Stimulated activated CD4-positive, alpha-beta T cell treated with anti-CD3 and anti-CD28 coated beads, Interleukin-1b, Interleukin-23, amount 100 ng/mL, for 1 hour (primary cell): ENCODE measurements at places on chromosomes 5 and 9.

DNA sequence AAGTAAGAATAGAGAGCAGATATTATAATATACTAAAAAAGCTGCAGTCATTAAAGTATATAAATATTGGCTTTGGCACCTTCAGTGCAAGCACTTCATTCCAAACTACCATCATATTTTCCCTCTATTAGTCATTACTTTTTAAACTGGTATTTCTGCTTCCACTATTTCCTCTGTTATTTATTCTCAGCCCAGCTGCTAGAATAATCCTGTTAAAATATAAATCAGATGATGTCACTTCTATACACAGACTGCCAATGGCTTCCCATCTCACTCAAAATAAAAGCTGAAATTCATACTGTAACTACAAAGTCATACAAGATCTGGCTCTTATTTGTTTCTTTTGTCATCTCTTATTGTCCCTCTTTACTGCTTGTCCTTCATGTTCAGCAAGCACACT, 432.9 kb downstream of the TLE4 start:
- DNase-seq = no peak

GRCh38 chr5:15574128-15574527, 74.1 kb downstream of the FBXL7 start:
- no peak for DNase-seq

DNA sequence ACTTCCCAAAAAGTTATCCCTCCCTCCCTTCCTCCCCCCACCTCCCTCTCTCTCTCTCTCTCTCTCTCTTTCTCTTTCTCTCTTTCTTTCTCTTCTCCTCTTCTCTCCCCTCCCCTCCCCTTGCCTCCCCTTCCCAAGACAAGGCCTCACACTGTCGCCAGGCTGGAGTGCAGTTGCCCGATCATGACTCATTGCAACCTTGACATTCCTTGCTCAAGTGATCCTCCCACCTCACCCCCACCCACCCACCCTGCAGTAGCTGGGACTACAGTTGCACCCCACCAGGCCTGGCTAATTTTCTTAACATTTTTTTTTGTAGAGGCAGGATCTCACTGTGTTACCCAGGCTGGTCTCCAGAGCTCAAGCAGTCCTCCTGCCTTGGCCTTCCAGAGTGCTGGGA, 32.8 kb downstream of the VPS13A start:
- no peak for DNase-seq

GRCh38 chr9:136960212-136960937, 8.3 kb downstream of the LCN12 start:
- DNase-seq = no peak

- DNase-seq = no peak
Observed at GRCh38 chr5:126267438-126267837, 155.8 kb upstream of the GRAMD2B start.

GRCh38 chr5:153399595-153399994, 90.9 kb upstream of the GRIA1 start:
- DNase-seq = no peak

- no peak for DNase-seq
Observed at GRCh38 chr9:84435902-84436301, 95.3 kb upstream of the SLC28A3 start.

GRCh38 chr5:110878115-110878514, 139.3 kb downstream of the SLC25A46 start:
- DNase-seq = no peak

DNA sequence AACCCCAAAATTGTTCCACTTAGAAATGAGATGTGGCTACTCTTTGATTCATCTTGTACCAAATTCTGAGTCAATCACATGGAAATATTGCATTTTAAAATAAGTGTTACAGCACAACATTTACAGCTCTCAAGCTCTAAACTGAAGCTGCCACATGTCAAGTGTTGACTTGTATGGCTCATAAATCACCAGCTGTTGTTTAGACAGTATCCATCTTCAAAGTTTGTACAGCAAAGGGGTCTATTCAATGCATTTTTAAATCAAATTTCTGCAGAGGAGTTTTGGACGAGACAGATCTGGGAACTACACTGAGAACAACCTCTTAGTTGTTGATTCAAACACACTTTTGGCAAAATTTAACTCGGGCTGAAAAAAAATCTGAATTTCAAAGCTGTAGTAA, 31.4 kb downstream of the CHSY3 start:
- no peak for DNase-seq

GRCh38 chr9:135584934-135585333, 23.4 kb downstream of the PAEP start:
- DNase-seq = no peak

- DNase-seq = no peak
Observed at GRCh38 chr5:65480306-65480865, 1.3 kb downstream of the ADAMTS6 start.

DNA sequence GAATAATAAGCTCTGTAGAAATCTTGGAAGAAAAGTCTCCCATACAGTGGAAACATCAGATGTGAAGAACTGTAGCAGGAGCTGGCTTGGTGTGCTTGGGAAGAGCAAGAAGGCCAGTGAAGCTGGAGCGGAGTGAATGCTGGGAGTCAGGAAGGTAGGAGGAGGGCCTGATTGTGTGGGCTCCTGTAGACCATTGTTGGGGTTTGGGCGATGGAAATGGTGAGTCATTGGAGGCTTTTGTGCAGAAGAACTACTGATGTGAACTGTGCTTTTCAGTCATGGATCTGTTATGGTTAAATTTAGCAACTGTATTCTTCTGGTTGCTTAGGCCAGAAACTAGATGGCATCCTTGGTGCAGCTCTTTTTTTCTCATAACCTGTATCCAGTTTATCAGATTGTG, 2.3 kb downstream of the ICE1 start:
- no peak for DNase-seq

- DNase-seq = no peak
Observed at GRCh38 chr5:81402192-81402930, 8.4 kb upstream of the ACOT12 start.

- DNase-seq = no peak
Observed at GRCh38 chr9:132238992-132239391, 77.1 kb downstream of the NTNG2 start.

- no peak for DNase-seq
Observed at GRCh38 chr5:177111720-177112394, 21.7 kb upstream of the NSD1 start.

GRCh38 chr9:135008416-135008815, 79.1 kb upstream of the OLFM1 start:
- DNase-seq = no peak

- DNase-seq = no peak
Observed at GRCh38 chr5:112303685-112304084, 115.4 kb downstream of the EPB41L4A start.

DNA sequence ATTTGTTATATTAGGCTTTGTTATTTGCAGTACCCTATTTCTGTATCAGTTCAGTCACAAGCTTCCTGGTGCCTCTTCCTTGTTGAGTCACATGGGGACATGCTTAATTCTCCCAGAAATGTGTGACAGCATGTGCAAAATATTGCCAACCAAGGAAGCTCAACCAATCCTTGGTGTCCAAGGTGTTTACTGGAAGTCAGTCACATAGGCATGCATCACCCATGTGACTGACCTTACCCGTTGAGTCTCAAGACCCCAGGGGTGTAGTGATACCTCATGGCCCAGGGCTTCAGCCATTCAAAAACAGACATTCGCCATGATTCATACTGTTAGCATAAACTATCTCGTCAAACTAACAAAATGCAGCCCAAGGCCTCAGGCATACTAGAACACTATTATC, 9.3 kb upstream of the ANKDD1B start:
- DNase-seq = no peak

GRCh38 chr5:172798422-172799215, 27.6 kb upstream of the DUSP1 start:
- DNase-seq = no peak

DNA sequence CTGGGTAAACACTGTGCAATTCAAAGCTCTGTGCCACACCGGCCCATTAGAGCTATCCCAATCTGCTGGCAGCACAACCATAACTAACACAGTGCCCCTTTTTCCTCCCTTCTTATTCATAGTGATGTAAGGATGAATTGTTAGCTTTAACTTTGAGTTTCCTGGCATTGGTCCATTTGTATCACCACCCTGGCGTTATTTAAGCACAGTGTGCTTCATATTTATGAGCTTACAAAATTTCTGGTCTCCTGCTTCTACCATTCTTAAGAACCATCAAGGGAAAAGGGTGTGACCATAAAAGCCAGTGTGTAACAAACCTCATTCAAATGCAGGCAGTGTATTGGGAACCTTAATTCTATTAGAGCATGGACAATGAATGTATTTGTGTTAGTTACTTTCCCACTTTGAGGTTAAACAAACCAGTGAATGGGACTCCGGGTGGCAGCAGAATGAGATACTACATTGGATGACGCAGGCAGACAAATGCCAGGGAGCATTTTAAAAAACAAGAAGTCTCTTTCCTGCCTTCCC, 222.6 kb downstream of the TMEM161B start:
- no peak for DNase-seq

- DNase-seq = no peak
Observed at GRCh38 chr9:76634356-76635054, 129.7 kb upstream of the PCA3 start.

- no peak for DNase-seq
Observed at GRCh38 chr9:11417782-11418181, 805.0 kb upstream of the PTPRD start.

- DNase-seq = no peak
Observed at GRCh38 chr9:8224381-8224801, 424.8 kb upstream of the DMAC1 start.

DNA sequence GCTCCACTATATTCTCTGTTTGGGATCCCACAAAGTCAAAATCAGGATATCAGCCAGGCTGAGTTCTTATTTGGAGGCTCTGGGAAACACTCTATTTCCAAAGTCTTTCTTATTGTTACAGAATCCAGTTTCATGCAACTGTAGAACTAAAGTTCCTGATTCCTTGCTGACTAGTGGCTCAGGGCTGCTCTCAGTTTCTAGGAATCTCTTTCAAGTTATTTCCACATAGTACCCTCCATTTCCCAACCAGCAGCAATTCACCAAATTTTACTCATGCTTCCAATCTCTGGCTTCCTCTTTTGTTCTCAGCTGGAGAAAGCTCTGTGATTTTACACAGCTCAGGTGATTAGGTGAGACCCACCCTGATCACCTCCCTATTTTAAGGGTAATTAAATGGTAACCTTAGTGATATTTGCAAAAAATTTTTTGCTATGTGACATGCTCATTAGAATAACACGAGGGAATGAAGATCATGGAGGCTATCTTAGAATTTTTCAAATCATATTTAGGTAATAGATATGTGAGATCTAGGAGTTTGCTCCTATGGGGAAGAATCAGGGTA, 794.9 kb upstream of the ARRDC3 start:
- no peak for DNase-seq

DNA sequence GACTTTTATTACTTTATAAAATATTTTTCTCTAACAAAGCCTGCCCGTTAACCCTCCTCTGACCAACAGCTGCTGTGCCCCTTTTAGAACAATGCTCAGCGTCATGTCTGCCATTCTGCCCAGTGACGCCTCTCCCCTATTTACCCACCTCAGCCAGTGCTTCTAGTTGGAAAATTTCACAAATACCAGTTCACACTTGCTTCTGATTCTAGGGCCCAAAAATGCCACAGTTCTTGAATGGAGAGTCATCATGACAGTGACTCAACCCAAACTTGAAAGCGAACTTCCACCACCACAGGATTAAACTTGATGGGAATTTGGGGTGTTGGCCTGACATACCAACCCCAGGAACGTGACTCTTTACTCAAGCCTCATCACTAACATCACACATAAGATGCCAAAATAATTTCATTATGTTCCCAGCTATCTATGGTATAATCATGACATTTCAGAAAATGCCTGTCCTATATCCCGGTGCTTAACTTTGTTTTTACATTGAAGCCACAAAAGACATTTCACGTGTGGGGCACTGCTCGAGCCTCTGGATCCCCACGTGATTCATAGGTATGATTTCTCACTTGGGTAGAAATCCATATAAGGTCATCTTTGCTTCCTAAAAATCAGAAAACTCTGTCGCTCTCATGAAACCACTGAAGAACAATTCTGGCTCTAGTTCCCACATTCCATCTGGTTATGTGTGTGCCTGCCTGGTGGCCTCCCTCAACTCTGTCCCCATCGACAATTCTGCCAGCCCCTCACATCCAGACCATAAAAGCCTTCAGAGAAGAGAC, 220.9 kb downstream of the ACTL7B start:
- DNase-seq = no peak

- no peak for DNase-seq
Observed at GRCh38 chr5:4229414-4230292, 634.0 kb downstream of the IRX1 start.

DNA sequence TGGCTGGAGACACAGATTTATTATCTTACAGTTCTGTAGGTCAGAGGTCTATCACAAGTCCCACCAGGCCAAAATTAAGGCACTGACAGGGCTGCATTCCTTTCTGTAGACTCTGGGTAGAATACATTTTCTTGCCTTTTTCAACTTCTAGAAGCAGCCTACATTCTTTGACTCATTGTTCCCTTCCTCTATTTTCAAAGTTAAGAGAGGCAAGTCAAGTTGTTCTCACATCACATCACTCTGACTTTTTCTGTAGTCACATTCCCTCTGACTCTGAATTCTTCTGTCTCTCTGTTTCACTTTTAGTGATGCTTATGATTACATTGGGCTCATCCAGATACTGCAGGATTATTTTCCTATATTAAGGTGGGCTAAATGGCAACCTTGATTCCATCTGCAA, 119.0 kb downstream of the MELK start:
- DNase-seq = no peak

DNA sequence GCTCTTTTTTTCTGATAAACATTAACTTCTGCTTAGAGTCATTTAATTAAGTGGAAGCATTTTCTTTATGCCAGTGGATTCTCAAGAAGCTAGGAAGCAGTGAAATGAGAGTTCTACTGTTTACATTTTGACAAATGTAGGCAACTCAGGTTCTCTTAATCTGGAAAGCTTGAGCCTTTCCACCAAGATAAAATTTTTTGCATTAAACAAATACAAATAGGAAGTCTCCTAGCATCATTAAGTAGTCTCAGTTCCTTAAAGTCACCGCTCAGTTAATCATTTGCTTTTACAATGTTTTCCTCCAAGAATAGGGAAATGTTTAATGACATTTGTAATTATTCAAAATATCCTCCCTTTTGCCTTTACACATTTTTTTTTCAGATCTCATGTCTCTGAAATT, 290.4 kb upstream of the PDE4D start:
- DNase-seq = no peak

DNA sequence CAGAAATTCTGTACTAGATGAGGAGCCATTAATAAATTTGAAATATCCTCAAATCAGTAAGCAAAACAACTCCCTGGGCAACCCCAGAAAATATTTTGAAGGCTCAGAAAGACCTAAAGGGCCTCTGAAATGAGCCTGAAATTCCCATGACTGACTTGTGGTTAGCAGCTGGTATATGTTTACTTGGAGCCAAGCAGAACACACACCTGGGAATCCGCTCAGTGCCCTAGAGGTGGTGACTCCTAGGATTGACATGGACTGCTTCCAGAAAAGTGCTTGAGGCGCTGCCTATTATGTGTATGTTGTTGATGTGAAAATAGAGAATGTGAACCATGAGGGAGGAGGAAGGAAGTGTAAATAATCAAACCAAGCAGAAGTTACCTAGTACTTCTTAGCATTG, 14.7 kb downstream of the RFK start:
- no peak for DNase-seq

- no peak for DNase-seq
Observed at GRCh38 chr5:29930316-29930715, 1263.2 kb upstream of the CDH6 start.

GRCh38 chr9:34793428-34793827, 83.5 kb upstream of the CCL21 start:
- DNase-seq = no peak

GRCh38 chr5:144183254-144183889, 12.7 kb downstream of the KCTD16 start:
- DNase-seq = no peak

- DNase-seq = no peak
Observed at GRCh38 chr5:103849934-103850333, 287.3 kb upstream of the NUDT12 start.

- DNase-seq = no peak
Observed at GRCh38 chr5:150613991-150614660, 26.3 kb upstream of the SYNPO start.
